ENCODE measurements at places on chromosomes 6 and 20.
A peak's percentile ranks its signal among the peaks of the same experiment; 100 is the strongest.

- peak; percentile 82 for DNase-seq
Observed at GRCh38 chr6:143176090-143177021, 115.7 kb downstream of the AIG1 start.

- no peak for DNase-seq
Observed at GRCh38 chr6:114740547-114740946, 397.7 kb upstream of the HS3ST5 start.

GRCh38 chr6:39911513-39912125, 22.6 kb downstream of the MOCS1 start:
- no peak for DNase-seq

DNA sequence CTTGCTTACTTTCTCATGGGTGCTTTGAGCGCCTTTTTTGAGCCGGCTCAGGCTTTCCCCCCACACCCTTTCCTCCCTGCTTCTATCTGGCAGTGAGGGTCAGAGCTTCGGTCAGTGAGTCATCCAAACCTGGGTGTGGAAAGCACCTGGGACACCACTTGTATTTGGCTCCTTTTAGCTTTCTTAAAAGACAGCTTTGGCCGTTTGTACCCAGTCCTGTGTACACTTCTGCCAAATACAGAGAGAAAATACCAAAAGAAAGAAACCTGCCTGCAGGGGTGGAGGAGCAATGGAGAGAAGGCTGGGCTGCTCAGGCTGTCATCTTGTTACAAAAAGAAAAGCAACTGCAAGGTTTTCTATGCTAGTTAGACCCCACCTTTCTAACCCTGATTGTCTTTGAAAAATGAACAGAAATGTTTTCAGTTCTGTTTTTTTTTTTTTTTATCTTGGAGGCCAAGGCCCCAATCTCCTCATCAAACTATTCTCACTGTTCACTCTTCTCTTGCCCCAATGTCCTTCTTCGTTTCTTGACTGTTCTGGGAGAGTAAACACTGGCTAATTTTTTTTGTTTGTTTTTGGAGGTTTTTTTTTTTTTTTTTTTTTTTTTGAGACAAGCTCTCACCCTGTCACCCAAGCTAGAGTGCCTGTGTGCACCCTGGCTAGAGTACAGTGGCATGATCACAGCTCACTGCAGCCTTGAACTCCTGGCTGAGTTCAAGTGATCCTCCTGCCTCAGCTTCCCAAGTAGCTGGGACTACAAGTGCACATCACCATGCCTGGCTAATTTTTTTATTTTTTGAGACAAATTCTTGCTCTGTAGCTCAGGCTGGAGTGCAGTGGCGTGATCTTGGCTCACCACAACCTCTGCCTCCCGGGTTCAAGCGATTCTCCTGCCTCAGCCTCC, 76.4 kb downstream of the SSR1 start:
- no peak for DNase-seq

GRCh38 chr6:143539734-143540133, 28.2 kb upstream of the FUCA2 start:
- no peak for DNase-seq

DNA sequence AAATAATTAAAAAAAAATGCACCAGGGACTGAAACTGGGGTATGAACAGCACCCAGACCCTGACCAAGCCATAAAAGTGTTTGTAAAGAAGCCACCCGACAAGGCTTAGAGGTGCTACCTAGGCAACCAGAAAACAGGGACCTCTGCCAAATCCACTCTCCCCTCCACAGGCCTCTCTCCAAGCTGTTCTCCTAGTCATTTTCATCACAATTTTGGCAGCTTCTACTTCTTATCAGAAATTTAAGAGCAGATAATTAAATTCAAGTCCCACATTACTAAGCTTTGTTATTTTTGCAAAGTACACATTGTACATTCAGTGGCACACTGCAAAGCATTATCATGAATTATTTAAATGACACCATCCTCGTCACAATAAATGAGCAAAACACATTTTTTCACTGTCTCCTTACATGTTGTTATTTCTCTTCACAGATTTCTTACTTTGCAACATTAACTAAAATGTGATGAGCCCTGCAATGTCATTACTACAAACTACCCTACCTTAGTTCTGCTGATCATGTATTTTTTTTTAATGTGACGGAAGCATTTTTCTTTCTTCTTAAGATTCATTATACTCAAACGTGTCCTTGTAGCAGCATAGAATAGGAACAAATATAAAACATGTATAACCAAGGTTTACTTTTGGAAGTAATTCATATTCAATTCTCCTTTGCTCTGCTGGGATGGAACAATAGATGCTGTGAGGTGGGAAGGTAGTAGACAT, 38.1 kb downstream of the ECT2L start:
- no peak for DNase-seq

DNA sequence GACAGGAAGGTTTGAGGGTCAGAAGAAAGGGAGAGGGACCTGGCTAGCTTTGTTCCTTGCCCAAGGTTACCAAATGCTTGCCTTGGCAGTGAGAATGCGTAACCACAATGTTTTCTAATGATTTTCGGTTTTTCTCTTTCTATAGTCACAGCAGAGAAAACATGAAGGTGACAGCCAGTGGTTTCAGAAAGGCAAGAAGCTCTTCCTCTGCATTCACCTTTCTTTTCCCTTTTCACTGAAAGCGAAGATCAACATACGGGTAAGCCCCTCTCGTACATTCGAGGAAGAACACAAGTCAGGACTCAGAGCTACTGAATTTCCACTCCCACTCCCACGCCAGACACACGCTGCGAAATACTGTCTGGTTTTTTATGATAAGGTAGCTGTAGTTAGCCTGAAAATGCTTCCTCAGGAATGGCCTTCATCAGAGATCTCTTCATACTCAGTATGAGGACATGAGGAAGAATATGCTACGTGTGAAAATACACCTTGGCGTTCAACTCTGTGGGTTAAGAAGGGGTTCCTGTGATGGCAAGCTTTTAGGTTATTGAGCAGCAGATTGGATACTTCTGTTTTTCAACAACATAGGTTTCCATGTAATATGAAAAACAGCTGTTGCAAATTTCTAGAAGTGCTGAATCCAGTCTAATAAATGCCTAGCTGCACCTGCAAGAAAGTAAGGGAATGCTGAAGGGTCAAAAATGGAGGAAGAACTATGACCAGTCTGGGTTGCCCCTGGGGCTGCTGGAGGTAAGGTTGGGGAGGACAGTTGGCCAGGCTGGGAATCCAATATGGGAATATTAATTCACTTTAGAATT, 7.4 kb upstream of the CD83 start:
- DNase-seq = no peak

DNA sequence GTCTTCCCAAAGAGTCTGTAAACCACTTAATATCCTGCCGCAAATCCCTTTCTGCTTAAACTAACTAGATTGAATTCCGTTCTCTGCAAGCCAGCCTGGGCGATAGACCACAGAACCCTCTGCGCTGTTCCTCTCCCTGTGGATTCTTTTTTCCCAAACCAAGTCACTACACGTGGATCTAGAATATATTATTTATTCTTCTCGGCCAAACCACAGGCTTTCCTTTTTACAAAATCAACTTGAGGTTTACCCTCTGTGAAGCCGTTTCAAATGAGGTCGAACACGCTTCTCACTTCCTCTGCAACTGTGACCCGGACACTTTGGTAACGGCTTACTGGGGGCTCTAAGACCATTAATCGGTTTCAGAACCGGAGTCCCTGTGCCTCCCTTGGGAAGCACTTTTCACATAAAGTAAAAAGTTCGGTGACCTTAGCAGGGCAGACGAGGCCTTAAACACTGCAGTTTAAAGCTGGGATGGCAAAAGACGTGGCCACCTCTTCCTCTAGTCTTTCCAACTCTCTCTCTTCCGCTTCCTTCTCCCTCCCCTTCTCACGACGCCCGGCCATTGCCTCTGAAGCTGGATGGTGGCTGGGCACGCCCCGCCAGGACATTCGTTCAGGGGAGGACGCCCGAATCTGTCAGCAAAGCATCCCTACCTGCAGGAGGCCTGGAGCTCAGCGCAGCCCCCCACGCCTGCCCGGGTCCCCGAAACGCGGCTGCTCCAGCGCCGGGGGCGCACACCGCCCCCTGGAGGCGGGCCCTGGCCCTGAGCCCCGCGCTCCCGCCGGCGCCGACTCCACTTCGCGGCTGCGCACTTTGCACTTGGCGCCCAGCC, 55.0 kb upstream of the FOXC1 start:
- DNase-seq = peak; percentile 30

DNA sequence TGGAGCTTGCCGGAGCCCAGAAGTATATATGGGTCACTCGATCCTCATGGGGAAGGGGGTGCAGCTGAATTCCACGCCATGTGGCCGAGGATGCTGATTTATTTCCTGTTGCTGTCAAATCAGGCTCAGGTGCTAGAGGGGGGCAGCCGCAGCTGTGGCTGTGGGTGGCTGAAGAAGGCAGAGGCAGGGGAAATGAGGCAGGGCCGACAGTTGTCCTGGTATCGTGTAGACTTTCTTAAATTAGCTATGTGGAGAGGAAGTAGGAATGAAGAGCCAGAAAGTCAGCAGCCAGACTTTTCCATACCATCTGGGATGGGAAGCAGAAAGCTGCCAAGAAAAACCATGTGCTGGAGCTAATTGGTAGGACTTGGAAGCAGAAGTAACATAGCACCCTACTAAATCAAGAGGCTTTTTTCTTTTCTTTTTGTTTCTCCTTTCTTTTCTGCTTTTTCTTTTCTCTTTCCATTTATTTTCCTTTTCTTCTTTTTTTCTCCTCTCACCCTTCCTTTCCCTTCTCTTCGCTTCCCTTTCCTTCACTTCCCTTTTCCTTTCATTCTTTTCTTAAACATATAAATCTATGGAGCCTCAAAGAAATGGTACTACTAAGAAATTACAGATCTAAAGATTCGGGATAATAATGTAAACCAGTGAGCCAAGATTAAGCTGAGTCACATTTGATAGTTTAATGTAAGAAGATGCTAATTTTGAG, 90.6 kb upstream of the CD83 start:
- no peak for DNase-seq

GRCh38 chr6:164023535-164023934, 609.0 kb downstream of the QKI start:
- DNase-seq = no peak

DNA sequence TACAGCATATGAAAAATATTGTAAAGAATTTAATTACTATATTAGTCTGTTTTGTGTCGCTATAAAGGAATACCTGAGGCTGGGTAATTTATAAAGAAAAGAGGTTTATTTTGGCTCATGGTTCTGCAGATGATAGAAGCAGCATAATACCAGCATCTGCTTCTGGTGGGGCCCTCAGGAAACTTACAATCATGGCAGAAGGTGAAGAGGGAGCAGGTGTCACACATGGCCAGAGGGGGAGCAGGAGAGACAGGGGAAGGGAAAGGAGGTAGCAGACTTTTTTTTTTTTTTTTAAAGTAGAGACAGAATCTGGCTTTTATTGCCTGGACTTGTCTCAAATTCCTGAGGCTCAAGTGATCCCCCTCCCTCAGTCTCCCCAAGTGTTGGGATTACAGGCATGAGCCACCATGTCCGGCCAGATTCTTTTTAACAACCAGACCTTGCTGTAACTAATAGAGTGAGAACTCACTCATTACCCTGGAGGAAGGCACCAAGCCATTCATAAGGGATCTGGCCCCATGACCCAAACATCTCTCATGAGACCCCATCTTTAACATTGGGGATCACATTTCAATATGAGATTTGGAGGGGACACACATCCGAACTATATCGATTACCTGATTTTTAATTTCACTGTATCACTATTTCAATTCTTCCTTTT, 64.6 kb downstream of the MAN1A1 start:
- no peak for DNase-seq

GRCh38 chr6:136772685-136773472, 19.4 kb downstream of the MAP3K5 start:
- DNase-seq = no peak

DNA sequence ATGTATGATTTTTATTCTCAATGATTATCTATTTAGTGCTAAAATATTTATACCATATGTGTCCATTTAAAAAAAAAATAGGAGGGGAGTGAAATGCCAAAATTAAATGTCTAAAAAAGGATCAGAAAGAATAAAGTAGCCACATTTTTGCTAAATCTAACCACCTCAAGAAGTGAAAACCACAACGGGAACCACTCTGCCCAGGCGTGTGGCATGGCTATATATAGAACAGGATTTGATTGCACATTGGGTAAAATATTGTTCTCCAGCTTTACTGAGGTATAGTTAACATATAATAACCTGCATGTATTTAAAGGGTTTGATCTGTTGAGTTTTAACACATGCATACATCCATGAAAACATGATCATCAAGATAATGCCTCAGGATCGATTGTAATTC, 19.0 kb upstream of the AFDN start:
- no peak for DNase-seq

DNA sequence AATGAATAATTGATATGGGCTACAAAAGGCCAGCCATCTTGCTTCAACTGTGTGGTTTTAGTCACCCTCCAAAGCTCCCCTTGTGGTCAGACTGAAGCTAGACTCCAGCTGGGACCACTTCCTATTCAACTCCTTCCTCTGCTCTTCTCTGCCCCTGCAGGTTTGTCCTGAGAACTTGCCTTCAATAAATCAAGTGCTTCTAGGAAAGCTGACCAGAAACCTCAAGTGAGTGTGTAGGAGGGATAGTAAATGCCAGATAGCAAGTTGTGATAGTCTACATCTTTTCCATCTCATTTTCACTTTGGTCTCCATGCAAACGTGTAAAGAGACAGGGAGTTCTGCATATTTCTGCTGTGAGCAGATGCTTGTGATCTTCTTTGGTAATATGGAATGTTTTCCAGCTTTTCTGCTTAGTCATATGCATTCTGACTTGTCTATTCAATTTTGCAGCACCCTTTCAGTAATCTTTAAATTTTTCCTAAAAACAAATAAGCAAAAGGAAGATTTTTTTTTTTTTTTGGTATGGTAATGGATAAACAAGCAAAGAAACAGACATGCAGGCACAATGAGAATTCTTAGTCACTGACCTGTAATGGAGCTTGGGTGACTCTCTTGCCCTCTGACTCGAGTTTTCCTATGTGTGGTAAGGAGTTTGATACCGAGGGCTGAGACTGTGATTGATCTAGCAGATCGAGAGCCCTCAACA, 201.3 kb upstream of the BTBD3 start:
- peak; percentile 47 for DNase-seq

GRCh38 chr6:116764961-116765841, at the start of gene FAM162B:
Gene FAM162B (minus strand): TSS chr6:116765719. CDS start chr6:116765576, 143 bp downstream.
- DNase-seq = no peak

DNA sequence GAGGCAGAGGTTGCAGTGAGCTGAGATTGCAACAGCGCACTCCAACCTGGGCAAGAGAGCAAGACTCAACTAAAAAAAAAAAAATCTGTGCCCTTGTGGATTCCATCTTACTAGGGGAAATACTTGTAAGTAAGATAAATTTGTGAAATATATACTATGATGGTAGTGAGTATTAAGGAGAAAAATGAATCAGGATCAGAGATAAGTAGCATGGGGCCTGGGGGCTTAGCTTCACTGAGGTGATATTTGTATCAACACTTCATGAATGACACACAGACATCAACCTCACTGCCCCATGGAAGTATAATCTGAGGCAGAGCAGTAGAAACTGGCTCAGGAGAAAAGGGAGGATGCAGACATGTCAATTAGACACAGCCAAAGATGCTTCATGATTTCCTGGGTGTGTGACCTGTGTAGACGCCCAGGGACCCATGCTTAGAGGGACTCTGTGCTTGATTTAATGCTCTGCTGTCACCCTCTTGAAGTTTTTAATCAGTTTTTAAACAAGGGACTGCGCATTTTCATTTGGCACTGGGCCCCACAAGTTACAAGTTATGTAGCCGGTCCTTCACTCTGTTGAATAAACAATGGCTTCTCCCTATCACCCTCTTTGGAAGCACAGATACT, 41.9 kb downstream of the PCNA start:
- DNase-seq = no peak

GRCh38 chr6:76772951-76773350, 690.3 kb downstream of the HTR1B start:
- no peak for DNase-seq
